Ovary (tissue), 10 donors: ENCODE measurements at places on chromosomes 6 and 20. TPM values are rescaled to one million over a fixed set of nuclear protein-coding genes. Genes with fewer than 3 reads are reported as not detected.

Gene MOCS1
- total RNA-seq = 21.1 TPM

Gene TRAM2
- total RNA-seq = 31.0 TPM

Gene OXT
- not detected for total RNA-seq

Gene PTCRA
- not detected for total RNA-seq

GRCh38 chr20:50472693-50473664, 37.2 kb upstream of the PTPN1 start:
- no peaks in the 10 kb centered on the region for H3K36me3 ChIP-seq
- peaks cover 3% of the 10 kb centered on the region for H3K4me1 ChIP-seq
- no peaks in the 10 kb centered on the region for H3K27me3 ChIP-seq
- no peak overlapping the region for H3K4me3 ChIP-seq

DNA sequence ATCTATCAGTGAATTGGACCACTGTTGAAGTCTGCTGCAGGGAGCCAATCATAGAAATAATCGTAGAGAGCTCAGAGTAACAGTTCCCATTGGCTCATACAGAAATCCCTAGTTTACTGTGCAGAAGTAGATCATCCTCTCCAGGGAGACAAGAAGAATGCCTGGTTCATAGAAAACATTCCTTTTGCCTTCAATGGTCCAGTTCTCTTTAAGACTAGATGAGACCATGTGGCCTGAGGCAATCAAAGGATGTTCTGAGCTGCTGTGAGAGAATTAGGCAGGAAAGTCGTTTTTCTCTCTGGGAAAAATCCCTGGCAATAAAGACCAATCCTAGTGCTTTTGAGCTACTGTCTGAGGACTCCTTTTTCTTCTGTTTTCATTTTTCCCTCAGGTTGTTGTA, 208.4 kb downstream of the CENPW start:
- H3K4me3 ChIP-seq = no peak overlapping the region
- H3K36me3 ChIP-seq = no peaks in the 10 kb centered on the region
- no peak overlapping the region for H3K27ac ChIP-seq
- no peaks in the 10 kb centered on the region for H3K27me3 ChIP-seq

DNA sequence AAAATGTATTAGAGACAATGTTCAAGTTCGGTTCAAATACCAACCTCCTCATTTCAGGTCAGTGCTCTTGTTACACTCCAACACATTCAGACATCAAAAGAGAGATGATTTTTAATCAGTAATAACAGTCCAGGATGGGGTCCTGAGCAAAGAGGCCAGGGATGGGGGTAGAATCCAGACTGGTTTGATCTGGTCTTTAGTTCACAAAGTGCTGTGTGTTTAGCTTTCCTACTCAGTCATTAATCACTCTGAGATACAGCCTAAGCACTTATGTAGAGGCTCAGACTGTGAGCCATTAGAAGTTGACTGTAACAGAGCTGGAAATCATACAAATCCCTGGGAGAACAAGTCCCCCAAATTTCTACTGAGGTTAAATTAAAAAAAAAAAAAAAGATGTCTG, 241.6 kb downstream of the PTPRK start:
- H3K4me3 ChIP-seq = no peak overlapping the region
- no peaks in the 10 kb centered on the region for H3K27me3 ChIP-seq

DNA sequence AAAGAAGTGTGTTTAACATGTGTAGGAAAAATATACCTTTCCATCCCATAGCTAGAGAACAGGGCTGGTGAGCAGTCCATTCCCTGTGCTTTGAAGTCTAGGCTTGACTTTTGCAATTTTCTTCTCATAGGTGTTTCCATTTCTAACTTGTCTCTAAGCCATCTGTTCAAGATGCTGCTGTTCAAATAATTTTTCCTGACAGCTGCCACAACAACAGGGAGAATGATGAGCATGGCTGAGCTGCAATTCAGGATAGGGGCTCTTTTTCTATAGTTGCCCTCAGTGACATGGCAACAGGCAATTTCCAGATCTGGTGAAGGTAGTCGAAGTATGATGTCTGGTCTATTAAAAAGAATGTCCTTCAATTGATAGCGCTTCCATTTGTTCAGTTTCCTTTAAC, 103.0 kb upstream of the HS3ST5 start:
- no peaks in the 10 kb centered on the region for H3K4me1 ChIP-seq
- H3K36me3 ChIP-seq = no peaks in the 10 kb centered on the region
- DNase-seq = no peak
- no peak overlapping the region for H3K27ac ChIP-seq
- H3K4me3 ChIP-seq = no peak overlapping the region
- H3K27me3 ChIP-seq = no peaks in the 10 kb centered on the region

DNA sequence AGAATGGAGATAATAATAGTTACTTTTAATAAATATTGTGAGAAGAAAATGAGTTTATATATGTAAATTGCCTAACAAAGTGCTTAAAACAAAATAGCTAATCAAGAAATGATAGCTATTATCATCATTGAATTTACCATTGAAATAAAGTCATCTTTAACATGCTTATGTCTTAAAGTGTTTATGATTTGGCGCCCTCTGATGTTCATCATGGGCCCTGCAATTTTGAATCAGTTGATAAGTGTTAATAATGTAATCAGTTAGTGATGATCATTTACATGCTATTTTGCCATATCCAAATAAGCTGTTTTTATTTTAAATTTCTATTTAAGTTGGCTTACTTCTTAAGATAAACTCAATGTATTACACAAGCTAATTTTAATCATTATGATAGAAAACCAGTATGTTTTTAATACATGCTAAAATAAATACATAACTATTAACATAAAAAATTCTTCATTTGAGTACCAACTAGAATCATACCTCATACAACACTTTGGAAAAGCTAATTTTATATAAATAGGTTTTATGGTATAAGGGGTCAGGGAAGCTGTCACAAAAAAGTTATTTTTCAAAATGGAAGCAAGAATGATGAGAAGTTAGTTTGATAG, 39.2 kb upstream of the TPD52L1 start:
- H3K4me1 ChIP-seq = no peaks in the 10 kb centered on the region
- H3K36me3 ChIP-seq = no peaks in the 10 kb centered on the region
- no peaks in the 10 kb centered on the region for H3K27me3 ChIP-seq
- no peak overlapping the region for H3K4me3 ChIP-seq
- H3K27ac ChIP-seq = no peak overlapping the region

DNA sequence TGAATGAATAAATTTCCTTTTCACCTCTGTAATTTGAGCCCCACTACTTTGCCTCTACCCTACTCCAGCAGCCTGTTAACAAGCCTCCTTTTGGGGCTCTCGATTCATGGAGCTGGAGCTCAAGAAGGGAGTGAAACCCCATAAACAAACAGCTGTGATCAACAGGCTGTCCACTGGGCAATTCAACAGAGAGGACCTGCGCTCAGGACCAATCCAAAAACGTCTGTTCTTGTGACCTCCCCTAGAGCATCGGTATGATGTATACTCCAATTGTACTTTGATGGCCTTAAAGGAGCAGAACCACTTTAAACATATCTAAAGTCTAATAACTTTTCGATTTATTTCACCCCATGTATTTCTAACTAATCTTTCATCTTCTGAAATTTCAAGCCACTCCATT, 37.4 kb downstream of the HIVEP2 start:
- DNase-seq = no peak
- no peak overlapping the region for H3K27ac ChIP-seq
- no peak overlapping the region for H3K4me3 ChIP-seq
- H3K36me3 ChIP-seq = no peaks in the 10 kb centered on the region

- DNase-seq = no peak
- peaks cover 1% of the 10 kb centered on the region for H3K4me1 ChIP-seq
- H3K36me3 ChIP-seq = no peaks in the 10 kb centered on the region
- H3K4me3 ChIP-seq = no peak overlapping the region
- no peaks in the 10 kb centered on the region for H3K27me3 ChIP-seq
- no peak overlapping the region for H3K27ac ChIP-seq
Observed at GRCh38 chr20:1888796-1889463, 6.3 kb upstream of the SIRPA start.

- DNase-seq = no peak
- H3K4me1 ChIP-seq = no peaks in the 10 kb centered on the region
- H3K36me3 ChIP-seq = no peaks in the 10 kb centered on the region
- no peak overlapping the region for H3K4me3 ChIP-seq
Observed at GRCh38 chr6:111265842-111266241, 178.5 kb downstream of the SLC16A10 start.

- no peak for DNase-seq
- H3K4me3 ChIP-seq = no peak overlapping the region
- H3K4me1 ChIP-seq = peaks cover 4% of the 10 kb centered on the region
- H3K27me3 ChIP-seq = no peaks in the 10 kb centered on the region
Observed at GRCh38 chr20:59725476-59726280, 121.3 kb downstream of the PHACTR3 start.

DNA sequence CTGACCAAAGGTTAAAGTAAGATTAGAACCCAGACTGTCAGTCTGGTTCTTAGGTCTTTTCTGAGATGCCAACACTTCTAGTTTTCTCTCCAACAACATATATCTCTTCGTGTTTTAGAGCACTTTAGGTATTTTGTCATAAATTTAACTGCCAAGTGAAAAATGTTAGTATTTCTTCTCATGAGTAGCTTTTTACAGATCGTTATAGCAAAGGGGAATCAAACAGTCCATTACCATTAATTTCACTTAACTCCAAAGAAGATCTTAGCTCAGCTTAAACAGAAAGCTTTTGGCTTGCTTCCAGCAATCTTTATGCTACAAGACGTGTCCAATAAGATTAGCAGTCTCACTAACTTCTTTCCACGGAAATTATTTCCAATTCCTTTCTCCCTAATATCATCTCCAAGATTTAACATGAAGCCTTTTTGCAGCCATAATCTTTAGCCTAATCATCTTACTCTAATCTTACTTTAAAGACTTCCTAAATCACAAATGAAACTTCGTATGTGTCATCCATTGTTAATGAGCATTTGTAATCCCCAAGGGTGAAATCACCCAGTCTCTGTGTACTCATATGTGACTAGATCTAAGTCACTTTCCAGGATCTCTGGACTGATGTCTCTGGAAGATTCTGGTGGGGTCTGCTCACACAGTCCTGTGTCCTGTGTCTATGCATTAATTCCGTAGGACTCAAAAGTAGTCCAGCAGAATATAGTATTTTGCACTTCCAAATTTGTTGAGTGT, 38.7 kb downstream of the MOXD1 start:
- no peak overlapping the region for H3K27ac ChIP-seq
- peaks cover 2% of the 10 kb centered on the region for H3K4me1 ChIP-seq
- H3K27me3 ChIP-seq = no peaks in the 10 kb centered on the region
- no peak overlapping the region for H3K4me3 ChIP-seq
